CD8-positive, alpha-beta memory T cell (primary cell): ENCODE measurements at places on chromosomes 13 and 19. TPM values are rescaled to one million over a fixed set of nuclear protein-coding genes. Genes with fewer than 3 reads are reported as not detected.

- H3K36me3 ChIP-seq: no peaks in the 10 kb centered on the region
- H3K27me3 ChIP-seq: no peaks in the 10 kb centered on the region
- no peak overlapping the region for H3K4me3 ChIP-seq
- H3K27ac ChIP-seq: no peak overlapping the region
- no peaks in the 10 kb centered on the region for H3K4me1 ChIP-seq
- DNase-seq: no peak
Observed at GRCh38 chr13:32117001-32117400, 85.4 kb downstream of the FRY start.

The S1PR2 gene
- total RNA-seq: 18.4 TPM

- DNase-seq: no peak
- no peaks in the 10 kb centered on the region for H3K4me1 ChIP-seq
- H3K4me3 ChIP-seq: no peak overlapping the region
- H3K36me3 ChIP-seq: no peaks in the 10 kb centered on the region
- H3K27me3 ChIP-seq: no peaks in the 10 kb centered on the region
Observed at GRCh38 chr13:24038405-24038804, 122.1 kb upstream of the SPATA13 start.

The CEACAM21 gene
- total RNA-seq: 26.8 TPM
